ENCODE measurements at places on chromosomes 12 and 14.
A peak's percentile ranks its signal among the peaks of the same experiment; 100 is the strongest.

- DNase-seq: no peak
Measured at GRCh38 chr12:94039914-94040313, 108.5 kb upstream of the PLXNC1 start.

- DNase-seq: peak; percentile 52
Measured at GRCh38 chr12:76784600-76785051, 20.7 kb downstream of the ZDHHC17 start.

DNA sequence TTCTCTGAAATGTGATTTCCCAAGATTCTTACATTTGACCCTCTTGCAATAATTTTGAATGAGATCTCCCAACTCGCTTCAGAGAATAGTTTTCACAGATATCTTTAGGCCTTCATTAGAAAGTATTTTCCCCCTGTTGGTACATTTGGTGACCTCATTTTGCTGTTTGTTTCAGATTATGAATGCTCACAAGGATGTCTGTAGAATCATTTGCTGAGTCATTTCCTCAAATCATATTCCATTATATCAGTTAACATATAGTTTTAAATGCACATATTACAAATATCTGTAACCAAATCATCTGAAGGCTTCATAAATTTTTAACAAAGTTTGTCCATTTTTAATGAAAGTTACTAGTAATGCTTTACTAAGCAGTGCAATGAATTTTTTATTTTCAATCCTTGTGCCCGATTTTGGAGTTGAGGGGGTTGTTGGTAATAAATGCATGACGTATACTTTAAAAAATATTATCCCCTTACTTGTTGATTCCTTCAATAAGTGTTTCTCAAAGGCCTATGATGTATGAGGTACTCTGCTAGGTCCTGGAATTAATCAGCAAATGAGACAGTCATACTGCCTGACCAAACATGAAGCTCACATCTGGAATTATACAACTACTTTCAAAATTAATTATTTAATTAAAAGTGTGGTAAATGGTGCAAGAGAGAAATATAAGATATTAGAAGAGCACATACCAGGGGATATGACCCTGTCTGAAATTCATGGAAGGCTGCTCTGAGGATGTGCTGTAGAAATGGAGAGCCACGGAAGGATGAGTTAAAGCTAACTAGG is 126.9 kb upstream of the RAP1B start:
- peak; percentile 33 for DNase-seq

- no peak for DNase-seq
Measured at GRCh38 chr12:62436164-62436503, 30.5 kb upstream of the MON2 start.

DNA sequence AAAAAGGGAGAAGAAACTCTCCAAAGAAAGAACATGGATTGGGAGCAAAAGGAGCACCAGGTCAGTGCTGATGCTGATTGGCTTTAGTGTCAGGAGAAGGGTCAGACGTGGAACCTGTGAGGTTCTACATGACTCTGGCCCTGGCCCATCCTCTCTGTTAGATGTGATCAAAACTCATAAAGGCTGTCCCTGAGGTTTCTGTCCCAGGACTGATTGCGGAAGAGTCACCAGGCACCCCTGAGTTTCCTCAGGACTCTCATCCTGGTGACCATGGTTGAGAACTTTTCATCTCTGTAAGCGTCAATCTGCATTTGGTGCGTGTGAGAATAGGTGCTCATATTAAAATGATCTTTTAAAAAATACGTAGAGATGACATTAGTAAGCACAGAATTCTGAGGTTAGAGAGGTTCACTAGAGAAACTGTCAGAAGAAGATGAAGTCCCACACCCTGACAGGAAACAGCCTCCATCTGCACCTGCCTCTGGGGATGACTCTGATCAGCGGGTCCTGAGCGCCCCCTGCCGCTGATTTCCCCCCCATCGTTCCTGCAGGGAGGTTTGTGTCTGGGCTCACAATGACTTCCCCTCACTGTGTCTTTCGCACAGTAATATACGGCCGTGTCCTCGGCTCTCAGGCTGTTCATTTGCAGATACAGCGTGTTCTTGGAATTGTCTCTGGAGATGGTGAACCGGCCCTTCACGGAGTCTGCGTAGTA is 741.8 kb downstream of the TMEM121 start:
- DNase-seq: no peak

GRCh38 chr14:32136027-32136825 is 59.1 kb downstream of the ARHGAP5 start:
- DNase-seq: no peak

DNA sequence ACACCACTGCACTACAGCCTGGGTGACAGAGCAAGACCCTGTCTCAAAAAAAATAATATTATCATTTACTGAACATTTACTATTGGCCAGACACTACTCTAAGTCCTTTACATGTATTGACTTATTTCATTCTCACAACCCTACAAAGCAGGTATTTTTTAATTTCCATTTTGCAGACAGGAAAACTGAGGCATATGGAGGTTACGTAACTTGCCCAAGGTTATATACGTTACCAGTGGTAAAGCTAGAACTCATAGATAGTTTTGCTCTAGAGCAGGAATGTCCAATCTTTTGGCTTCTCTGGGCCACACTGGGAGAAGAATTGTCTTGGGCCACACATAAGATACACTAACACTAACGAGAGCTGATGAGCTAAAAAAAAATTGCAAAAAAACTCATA is 5.7 kb downstream of the L3HYPDH start:
- DNase-seq: no peak

GRCh38 chr12:89622115-89622514 is 86.5 kb downstream of the ATP2B1 start:
- DNase-seq: no peak

GRCh38 chr14:59268011-59268410 is 79.5 kb downstream of the DAAM1 start:
- no peak for DNase-seq

DNA sequence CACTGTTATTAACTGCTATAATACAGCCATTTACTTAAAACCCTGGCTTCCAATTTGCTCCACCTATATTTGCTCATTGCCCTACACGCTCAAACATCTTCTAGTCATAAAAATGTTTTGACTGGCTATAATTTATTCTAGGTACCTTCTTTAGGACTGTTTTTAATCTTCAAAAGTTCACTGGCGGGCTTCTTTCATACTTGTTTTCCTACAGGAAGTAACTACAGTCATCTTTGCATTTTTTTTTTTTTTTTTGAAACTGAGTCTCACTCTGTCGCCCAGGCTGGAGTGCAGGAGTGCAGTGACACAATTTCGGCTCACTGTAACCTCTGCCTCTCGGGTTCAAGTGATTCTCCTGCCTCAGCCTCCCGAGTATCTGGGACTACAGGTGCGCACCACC is 32.5 kb downstream of the MPHOSPH9 start:
- DNase-seq: no peak

DNA sequence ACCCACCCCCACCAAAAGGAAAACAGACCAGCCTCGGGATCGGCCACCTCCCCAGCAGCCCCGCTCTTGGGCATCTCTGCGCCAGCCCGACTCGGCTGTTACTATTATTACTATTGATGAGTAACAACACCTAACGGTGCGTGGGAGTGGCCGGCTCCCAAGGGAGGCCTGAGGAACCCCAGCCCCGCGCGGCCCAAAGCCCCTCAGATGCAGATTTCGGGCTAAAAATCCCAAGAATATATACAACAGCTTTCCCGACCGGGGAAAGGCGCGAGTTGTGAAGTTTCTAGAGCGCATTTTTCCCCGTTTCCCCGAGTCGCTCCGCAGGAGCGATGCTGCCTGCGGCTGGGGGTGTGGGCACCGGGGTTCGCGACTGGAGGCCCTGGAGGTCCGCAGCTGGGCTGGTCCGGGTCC is 565 bp downstream of the NT5DC3 start:
- no peak for DNase-seq

GRCh38 chr14:51481643-51482042 is 170.1 kb upstream of the FRMD6 start:
- no peak for DNase-seq

DNA sequence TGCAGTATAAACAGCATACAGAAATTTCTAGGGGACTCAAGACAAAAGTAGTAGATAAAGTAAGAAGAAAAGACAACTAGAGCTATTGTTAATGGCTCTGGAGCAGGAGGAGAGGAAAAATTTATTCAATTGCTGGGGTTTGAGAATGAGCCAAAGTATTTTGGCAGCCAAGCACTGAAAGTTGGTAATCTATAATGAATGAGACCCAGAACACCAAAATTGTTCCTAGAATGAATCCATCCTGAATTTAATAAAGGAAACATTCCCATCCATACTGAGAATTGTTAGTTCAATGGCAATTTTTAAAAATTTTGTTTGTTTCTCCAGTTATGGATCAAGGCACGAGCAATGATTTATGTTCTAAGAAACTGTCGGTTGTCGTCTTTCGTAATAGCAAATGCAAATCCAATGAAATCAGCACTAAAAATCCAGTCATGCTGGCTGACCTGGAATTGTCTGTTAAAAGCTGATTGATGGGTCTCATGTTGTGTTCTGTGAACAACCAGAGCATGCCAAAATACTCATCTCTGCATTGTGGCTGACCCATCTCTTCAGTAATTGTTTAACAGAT is 170.9 kb upstream of the LMNTD1 start:
- no peak for DNase-seq

DNA sequence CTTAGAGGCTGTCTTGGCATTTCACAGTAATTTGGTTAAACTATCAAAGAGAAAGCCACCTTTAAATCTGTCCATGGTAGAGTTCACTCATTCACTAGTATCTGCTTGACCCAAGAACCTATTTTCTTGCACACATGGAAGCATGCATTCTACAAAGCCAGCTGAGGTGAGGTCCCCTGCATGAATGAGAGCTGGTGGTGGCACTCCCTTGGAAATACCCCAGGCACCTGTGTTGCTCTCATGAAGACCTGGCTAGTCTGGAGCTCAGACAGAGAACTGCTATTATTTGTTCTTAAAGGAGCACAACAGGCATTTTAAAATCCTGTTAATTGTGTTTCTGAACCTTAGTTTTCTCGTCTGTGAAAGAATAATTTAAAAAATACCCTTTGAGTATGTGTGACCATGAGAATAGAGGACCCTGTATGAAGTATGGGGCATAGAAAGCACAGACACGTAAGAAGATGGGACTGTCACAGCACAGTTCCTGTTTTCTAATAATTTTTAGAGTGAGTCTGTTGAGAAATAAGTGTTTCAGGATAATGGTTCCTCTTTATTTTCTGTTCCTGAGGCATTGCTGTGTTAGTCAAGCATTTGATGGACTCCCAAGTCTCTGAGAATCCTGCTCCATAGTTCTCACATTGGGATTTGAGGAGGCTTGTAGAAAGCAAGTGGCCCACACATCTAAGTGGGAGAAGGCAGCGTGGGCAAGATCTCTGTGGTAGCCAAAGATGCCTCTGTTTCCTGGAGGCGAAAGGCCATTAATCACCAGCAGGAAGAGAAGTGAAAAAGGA is 10.9 kb downstream of the RGS6 start:
- DNase-seq: no peak

DNA sequence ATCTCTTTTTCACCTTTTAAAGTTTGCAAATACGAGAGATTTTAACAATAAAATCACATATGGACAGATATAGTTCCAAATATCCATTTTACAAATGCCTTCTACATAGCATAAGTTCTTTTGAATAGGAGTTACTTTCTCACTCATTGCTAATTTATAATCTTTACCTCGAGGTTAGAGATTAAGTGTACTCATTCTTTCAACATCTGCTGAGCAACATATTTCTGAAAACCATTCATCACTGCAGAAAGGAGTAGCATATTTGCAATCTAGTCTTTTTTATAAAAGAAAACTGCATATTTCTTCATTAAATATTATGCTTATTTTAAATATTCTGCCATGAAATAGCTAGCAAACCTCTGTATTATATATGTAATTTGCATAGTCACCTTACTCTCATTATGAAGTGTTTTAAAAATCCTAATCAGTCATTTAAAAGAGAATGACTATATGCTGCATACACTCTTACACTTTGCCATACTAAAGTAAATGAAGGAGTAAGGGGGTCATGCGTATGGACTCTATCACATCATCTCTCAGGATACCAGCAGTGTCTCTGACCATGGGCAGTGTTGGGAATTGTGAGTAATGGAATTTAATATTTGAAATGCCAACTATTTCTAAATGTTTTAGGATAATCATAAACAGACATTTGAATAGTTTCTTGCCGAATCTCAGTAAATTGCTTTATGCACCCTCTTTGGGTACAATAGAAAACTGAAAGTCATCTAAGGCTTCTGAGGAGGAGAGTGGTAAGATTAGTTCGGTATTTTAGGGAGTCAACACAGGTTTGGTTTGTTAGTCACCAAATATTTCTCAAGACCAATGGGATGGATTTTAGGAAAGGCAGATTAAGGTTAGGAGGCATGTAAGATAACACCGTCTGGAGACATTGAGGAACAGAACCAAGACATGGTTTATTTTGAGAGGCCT is 524.8 kb upstream of the ATP2B1 start:
- DNase-seq: no peak

GRCh38 chr12:25755136-25755970 is 202.3 kb upstream of the LMNTD1 start:
- no peak for DNase-seq

GRCh38 chr12:83660727-83661358 is 974.1 kb downstream of the TMTC2 start:
- DNase-seq: no peak

DNA sequence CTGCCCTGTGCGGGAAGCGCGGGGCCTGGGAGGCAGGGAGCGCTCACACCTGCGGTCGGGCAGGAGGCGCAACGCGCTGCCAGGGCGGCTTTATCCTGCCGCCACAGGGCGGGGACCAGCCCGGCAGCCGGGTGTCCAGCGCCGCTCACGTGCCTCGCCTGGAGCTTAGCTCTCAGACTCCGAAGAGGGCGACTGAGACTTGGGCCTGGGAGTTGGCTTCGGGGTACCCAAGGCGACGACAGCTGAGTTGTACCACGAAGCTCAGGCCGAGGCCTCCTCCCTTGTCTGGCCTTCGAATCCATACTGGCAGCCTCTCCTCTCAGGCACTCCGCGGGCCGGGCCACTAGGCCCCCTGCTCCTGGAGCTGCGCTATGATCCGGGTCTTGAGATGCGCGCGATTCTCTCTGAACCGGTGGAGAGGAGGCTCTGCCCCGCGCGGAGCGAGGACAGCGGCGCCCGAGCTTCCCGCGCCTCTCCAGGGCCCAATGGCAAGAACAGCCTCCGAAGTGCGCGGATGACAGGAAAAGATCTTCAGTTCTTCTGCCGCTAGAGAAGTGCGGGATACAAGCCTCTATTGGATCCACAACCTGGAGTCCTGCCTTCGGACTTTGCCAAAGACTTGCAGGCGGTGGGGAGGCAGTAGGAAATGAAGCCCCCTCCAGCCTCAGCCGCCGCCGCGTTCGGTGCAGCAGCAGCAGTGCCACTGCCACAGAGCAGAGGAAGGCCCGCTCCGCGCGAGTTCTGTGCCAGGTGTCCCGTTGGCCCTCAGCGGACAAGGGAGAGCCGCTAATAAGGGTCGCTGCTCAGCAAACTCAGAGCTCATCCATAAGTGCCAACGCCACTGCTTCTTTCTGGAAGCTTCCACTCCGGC is 6.8 kb downstream of the SIX1 start:
- no peak for DNase-seq

Measured in BJ (cell line).